Stromal cell of bone marrow (primary cell): ENCODE measurements at places on chromosomes 1 and 21.

- DNase-seq = no peak
These were observed 11.1 kb downstream of the CYP2J2 start for GRCh38 chr1:59915516-59915915.

DNA sequence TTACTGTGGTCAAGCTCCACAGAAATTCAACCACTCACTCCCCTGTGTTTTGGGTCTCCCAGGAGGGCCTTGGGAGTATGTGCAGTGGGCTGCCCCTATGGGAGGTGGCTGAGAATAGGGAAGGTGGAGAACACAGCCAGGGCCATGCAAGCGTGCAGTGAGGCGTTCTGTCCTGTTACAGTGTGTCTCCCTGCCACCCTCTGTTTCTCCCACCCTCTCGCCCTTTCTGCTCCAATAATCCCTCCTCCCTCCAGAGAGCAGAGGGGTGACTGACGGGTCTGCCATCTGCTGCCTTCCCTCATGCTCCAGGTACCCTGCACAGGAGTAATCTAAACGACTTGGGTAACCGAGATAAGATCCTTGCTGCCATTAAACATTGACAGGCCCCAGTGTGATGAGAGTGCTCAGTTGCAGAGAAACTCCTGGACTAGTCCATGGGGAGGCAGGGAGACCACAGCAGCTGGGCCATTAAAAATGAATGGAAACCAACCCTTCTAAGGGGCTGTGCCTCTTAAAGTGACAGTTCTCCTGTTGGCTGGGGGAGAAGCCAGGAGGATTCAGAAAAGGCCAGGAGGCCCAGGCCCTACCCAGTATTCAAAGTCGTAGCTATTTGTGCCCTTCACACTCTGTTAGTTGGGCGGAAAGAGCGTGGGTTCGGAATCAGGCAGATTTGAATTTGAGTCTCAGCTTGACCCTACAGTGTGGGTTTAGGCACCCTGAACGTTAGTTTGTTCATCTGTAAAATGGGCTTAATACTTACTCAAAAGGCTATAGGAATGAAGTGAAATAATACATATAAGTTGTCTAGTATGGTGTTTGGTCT lies 22.4 kb upstream of the BTG2 start:
- DNase-seq = no peak

DNA sequence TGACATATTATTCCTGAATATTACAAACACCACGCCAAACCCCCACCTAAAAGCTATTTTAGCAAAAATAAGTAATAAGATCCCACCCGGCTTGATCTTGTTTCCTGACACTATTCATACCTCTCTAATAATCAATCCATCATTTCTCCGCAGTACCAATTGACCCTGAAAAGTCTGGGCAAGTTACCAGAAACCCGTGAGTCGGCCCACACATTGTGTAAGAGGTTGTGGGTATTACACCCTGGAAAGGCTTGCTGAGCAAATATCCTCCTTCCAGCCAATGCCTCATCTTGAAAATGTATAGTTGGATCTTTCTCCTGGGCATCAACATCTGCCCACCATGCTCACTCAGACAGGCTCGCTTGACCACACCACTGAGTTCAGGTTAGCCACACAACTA lies 451.0 kb downstream of the TTLL7 start:
- peak; percentile 63 for DNase-seq

DNA sequence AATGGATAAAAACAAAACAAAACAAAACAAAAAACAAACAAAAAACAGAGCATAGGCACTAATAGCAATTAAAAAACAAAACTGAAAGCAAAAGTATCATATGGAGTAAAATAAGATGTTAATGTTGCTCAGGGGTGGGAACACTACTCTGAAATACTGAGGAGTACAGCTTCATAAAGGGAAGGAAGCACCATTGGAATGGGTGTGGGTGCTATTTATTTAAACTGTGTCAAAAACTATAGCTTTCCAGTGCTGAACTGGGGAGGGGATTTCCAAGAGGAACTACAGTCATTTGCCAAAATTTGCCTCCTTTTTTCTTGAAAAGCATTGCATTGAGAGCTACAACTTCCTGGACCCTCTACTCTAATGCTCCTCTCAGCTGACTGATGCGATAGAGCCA lies 40.0 kb downstream of the SPTA1 start:
- no peak for DNase-seq

GRCh38 chr1:186957314-186957713 lies 128.6 kb downstream of the PLA2G4A start:
- peak; percentile 84 for DNase-seq

DNA sequence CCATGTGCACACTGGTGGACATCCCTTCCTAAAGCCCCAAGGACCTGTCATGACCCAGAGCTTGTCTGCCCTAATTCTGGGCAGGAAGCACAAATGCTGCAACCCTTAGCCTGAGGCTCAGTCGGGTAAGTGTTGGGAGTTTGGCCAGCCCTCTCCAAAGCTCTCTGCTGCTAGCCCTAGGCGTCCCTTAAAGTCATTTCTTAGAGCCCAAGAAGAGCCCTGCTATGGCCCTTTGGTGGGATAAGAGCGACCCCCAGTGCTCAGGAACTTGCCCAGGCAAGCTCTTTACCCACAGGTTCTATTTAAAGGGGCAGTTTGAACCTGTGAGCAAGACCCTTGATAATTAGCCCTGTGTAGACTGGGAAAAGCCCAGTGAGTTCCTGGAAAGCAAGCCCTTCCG lies 356.8 kb downstream of the RRAGC start:
- DNase-seq = no peak

DNA sequence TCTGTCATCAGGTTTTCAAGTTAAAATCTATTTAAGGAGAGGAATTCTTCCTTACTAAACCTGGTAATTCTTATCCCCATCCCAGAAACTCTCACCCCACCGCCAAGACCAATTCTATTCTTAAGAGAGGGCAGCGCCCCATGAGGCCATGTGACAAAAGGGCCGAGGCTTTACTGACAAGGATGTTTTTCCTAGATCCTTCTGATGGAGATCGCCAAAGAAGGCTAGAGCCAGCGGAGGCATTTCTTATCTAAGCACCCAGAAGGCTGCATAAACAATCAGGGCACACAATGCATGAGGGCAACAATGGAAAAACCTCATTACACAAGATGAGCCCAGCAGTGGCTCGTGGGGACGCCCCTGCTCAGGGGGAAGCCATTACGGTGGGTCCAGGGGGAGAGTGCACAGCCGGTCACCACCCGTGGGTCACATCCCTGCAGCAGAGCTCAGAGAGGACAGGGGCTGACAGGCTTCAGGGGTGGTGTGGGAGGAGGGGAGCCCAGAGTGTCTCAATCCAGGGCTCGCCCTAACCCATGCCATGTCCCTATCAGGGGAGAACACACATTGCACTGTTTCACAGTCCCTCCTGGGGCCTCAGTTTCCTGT lies 88.7 kb downstream of the ITPKB start:
- no peak for DNase-seq

- no peak for DNase-seq
These were observed 253.8 kb upstream of the HOOK1 start for GRCh38 chr1:59560807-59561450.

DNA sequence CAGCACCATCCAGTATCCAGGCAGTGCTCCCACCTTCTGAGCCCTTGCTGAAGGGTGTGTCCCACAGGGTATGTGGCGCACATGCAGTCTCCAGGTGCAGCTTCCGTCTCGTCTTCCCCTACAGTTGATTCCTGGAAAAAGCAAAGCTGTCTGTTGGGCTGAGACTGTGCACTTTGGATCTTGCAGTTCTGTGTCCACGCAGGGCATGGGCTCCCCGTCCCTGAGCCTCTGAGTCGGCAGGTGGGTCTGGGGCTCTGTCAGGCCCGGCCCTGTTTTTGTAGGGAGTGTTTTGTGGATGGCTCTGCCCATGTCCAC lies 32.8 kb downstream of the SNAP47 start:
- no peak for DNase-seq

GRCh38 chr1:240667351-240667750 lies 55.4 kb upstream of the GREM2 start:
- DNase-seq = no peak

- no peak for DNase-seq
These were observed at the start of gene NAXE for GRCh38 chr1:156591432-156592157. Gene NAXE, plus strand, starts transcription at chr1:156591776. Its CDS starts 29 bp downstream, at chr1:156591805.

GRCh38 chr1:154775621-154776605 lies 94.2 kb downstream of the KCNN3 start:
- no peak for DNase-seq

GRCh38 chr1:228204958-228205357 lies 2.9 kb upstream of the OBSCN start:
- DNase-seq = no peak

DNA sequence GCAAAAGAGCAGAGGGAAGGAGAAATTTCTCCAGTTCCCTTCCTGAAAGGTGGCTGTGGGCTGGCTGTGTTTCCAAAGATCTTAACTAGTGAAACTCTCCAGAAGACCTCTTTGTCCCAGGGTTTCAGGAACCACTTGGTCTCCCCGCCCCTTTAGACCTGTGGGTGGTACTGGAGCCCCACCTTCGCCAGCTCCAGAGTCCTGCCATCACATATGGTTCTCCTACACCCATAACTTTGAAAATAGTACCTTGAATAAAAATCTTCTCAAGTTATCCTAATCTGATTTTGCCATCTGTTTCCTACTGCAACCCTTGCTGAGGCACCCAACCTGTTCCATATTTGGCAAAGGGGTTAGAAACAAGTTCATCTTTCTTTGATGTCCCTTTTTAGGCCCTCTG lies 303.9 kb downstream of the SEC16B start:
- DNase-seq = no peak

GRCh38 chr1:36175137-36176095 lies 19.5 kb downstream of the MAP7D1 start:
- DNase-seq = no peak

GRCh38 chr21:42989816-42990650 lies 15.7 kb downstream of the PKNOX1 start:
- no peak for DNase-seq

- DNase-seq = no peak
These were observed 121.9 kb downstream of the KCNK1 start for GRCh38 chr1:233735847-233736246.

DNA sequence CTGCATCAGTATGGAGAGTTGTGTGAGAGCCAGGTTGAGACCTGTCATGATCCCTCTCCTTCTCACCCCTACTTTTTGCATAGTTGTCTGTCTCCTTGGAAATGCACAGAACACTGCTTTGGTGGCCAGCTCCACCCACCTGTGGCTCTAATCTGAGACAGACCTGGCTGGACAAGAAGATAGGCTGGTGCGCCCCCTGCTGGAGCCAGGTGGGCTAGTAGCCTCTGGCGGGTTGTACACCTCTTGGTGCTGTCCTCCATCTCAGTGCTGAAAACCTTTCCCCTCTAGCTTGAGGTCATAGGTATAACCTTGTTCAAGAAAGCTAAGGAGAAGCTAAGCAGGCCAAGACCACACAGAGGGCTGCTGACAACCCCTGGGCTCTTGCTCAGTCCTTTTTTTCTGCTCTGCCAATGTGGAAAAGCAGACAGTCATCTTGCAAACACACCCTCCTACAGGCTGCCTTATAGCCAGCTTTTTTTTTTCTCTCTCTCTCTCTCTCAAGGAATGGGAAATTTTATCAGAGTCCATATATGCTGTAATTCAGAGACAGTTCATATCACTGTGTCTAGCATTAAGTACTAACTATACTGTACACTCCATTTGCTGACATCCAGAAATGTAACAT lies 58.8 kb upstream of the SPATA6 start:
- DNase-seq = peak; percentile 2

- no peak for DNase-seq
These were observed 719 bp downstream of the EYA3 start for GRCh38 chr1:28087614-28088167.

GRCh38 chr1:63101336-63101735 lies 221.0 kb upstream of the FOXD3 start:
- DNase-seq = no peak

- peak; percentile 86 for DNase-seq
These were observed 64.3 kb upstream of the HOOK1 start for GRCh38 chr1:59750328-59751003.

DNA sequence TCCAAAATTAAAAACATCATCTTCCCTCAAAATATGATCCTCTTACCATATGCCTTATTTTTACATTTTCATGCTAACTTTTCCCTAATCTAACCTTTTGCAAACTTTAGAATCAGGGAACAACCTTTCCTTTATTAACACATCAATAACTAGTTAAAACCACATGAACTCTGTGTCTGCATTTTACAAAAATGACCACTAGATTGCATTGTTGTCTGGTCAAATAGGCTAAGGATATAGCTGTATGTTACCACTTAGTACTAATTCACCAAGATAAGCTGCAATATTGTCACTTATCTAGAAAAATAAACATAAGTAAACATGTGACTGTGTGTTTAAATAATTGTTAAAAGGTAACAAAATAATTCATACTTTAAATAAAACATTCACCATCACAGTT lies 82.3 kb downstream of the DENND1B start:
- DNase-seq = no peak

DNA sequence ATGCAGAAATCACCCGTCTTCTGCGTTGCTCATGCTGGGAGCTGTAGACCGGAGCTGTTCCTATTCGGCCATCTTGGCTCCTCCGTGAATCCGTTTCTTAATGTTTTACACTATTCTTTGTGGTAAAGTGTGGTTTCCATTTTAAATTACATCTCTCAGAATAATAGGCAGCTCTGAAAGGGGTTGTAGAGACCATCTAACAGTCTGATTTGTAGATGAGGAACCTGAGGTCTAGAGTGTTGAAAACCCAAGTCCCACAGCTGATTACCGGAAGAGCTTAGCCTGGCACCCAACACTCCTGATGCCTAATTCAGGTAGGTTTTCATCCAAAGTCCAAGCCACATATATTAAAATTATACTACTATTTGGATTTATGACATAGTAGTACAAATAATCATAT lies 144.0 kb downstream of the LEPR start:
- no peak for DNase-seq

- DNase-seq = no peak
These were observed 250.5 kb downstream of the NRIP1 start for GRCh38 chr21:14814282-14814681.

DNA sequence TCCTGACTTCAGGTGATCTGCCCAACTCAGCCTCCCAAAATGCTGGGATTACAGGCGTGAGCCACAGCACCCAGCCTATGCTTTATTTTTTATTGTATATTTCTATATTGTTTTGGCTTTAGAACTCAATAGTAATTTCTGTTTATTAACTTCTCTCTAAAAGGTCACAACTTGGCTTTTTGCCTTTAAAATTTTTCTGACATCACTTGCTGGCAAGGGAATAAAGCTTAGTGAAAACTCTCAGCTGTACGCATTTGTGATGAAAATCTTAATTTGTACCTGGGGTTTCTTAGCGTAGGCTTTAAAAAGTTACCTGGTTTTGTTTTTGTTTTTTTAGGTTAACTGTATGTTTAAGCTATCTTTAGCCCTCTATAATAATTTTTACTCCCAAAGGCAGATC lies 36.2 kb downstream of the B3GALNT2 start:
- no peak for DNase-seq

- DNase-seq = peak; percentile 35
These were observed 40.1 kb upstream of the ADGRL2 start for GRCh38 chr1:81760477-81761097.
